ENCODE measurements at places on chromosomes 16 and 17.

DNA sequence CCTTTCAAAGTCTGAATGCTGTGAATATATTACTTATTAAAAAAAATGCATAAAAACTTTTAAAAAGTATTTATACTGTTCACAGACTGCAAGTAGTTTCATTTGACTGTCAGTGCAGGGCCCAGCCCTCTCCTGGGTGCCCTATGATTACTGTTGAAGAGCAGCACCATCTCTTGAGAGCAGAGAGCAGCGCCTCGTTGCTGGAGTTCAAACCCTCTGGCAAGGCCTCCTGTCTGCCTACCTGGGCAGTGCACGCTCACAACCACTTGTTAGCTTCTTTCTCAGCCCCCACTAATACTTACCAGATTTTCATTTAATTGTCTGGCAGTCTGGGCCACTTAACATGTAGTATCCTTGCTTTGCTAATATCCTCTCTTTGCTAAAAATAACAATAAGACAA lies 233.4 kb downstream of the PHKB start:
- no peak for DNase-seq

DNA sequence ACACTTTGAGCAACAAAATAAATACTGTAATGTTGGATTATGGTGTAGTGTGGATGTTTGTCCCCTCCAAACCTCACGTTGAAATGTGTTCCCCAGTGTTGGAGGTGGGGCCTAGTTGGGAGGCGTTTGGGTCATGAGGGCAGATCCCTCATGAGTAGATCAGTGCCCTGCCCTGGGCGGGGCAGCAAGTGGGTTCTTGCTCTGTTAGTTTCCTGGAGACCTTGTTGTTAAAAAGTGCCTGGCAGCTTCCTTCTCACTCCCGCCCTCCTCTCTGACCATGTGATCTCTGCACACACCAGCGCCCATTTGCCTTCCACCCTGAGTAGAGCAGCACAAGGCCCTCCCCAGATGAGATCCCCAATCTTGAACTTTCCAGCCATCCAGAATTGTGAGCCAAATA lies 67.7 kb downstream of the MPRIP start:
- no peak for DNase-seq

GRCh38 chr16:68270353-68270752 lies 6.0 kb downstream of the SLC7A6 start:
- DNase-seq = no peak

DNA sequence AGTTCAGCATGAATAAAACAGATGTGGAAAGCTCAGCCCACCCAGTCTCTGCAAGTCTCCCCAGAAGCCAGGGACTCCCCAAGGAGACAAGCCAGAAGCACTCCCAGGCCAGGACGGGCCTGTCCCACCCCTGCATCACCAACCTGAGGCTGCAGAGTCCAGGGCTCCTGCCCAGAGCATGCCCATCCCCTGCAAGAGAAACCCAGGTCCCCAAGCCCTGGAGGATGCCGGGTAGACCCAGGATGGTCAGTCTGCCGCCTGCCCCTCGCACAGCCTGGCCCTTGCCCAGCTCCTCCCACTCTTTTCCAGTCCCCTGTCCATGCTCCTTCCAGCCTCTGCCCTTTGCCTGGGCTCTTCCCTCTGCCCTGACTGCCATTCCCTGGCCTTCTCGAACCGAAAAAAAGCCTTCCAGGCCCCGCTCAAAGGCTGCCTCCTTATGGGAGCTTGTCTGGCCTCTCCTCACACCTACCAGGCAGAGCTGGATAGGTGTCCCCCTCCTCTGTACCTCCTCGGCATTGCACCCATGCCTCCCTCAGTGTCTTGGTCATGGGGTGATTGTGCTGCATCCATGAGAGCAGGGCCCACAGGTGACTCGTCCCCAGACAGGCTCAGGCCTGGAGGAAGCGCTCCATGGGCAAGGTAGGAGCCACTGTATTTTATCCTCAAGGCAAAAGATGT lies 44.8 kb downstream of the BEAN1 start:
- no peak for DNase-seq

- no peak for DNase-seq
Measured at GRCh38 chr16:83968891-83969649, 1.0 kb downstream of the NECAB2 start.

GRCh38 chr16:68790130-68790761 lies 53.1 kb upstream of the TANGO6 start:
- DNase-seq = no peak

- no peak for DNase-seq
Measured at GRCh38 chr16:3182608-3183444, 5.2 kb upstream of the OR1F1 start.

DNA sequence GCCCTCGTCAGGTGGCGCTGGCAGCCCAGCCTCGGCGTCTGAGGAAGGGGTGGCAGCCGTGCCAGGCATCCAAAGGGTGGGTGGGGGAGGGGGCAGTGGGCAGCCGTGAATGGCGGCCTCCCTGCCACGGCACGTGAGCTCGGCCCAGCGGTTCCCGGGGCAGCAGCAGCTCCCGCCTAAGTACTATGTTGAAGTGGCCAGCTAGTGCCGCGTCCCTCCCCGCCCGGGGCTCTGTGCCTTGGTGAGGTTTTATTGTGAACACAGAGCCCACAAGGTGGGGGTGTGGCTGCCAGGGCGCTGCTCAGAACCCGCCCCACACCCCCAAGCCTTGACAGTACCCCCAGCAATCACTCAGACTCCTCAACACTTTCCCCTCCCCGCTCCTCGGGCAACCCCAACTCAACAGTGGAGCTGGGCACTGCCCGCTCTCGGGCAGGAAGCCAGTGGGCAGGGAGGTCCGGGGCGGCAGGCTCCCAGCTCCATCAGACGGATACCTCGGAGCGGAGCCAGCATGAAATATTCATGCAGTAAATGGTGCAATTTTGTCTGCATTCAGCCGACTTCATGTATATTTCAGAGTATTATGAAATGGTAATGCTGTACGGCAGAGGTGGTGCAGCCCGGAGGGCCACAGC lies 80.4 kb downstream of the ENGASE start:
- no peak for DNase-seq

DNA sequence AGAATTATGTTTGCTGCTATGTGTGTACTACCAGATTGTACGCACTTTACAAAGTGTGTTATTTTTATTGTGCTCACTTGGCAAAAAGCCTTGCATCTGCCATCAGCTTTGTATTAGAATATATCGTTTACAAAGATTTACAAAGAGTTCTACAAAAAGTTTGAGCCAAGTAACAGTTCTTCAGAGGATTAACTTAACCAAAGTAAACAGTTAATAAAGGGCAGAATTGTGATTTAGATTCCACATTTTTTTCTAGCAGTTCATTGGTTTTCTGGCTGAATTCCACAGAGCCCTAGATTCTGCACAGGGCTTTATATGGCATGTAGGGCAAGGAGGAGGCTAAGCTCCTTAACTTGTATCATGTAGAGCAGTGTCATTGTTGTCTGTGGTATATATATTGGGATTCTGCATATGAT lies 29.4 kb downstream of the UTP18 start:
- no peak for DNase-seq

Measured in effector CD8-positive, alpha-beta T cell (primary cell).